ENCODE measurements at places on chromosomes 5 and 9.
A peak's percentile ranks its signal among the peaks of the same experiment; 100 is the strongest.

GRCh38 chr9:13508681-13509080, 229.2 kb upstream of the MPDZ start:
- no peak for DNase-seq

DNA sequence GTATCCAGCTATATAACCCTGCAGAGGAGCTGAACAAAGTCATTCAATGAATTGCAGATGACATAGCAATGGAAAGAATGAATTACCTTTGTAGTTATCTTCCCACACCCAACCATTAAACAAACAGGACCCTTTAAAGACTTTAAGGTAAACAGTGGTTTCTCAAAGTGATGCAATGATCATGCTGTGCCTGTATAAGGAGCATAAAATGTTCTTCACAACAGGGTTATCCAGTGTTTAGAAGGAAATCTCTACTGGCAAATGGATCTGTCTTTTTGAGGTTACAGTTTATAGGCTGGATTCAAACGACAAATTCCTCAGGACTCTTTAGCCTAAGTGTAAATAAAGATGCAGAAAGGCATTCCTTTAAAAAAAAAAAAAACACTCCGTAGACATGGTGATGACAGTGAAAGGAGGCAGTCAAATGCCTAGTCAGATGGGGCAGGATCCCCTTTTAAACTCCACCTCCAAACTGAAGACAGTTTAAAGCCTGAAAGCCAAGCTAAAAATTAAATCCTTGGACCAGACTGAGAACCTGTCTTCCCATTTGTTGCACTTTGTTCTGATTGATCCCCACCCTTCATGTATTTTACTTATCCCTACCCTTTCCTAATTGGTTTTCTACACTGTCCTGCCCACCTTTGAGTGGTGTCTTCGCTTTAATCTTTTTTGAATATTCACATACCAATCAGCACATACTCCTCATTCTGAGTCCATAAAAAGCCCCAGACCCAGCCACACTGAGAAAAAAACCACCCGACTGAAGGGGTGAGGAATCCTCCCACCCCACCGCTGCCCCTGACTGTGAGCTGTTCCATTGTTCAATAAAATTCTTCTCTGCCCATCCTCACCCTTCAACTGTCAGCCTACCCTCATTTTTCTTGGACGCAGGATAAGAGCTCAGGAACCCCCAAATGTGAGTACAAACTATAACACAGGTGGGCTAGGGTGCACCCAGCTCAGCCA, 761.3 kb upstream of the DMAC1 start:
- no peak for DNase-seq

DNA sequence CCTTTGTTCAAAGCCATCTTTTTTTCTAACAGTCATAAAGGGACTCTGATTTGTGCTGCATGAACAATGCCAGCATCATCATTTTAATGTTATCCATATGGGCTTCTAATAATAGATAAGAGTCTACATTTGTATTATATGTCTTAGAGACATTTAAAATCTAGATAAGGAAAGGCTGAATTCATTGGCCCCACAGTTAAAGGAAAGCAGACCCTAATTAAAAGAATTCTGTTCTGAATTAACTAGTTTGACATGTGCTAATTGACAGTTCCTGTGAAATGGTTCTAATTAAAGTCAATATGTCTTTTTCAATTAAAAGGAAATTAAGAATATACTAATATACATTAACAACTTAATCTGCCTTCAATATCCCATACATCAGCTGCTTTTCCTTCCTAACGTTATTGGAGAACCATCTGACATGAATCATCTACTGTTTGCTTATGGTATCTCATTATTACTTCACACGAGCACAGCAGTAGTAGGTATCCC, 104.7 kb downstream of the NR2F1-AS1 start:
- no peak for DNase-seq

DNA sequence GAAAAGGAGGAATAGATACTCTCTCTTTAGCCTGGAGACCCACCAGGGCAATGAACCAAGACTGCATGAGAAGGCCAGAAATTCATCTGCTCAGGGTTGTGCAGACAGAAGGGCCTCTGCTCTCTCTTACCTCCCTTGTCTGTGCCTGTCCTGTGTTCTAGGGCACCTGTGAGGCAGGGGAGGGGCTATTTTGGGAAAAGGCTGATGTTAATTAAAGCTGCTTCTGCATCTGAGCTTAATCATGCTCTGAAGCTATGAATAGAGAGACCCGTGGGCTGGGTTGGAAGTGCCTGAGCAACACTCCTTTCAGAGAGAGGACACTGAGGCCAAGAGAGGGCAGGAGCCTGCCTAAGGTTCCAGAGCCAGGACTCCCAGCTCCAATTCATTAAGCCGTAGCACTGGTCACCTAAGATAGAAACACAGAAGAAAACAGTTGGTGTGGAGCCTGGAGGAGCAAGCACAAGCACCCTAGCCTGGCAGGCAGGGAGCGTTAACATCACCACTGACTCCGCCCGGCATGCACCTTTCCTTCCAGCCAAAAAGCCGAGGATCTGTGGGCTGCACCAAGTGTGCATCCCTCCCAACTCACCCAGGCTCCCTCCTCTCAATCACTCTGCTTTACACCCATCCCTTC, 31.4 kb upstream of the STING1 start:
- no peak for DNase-seq

DNA sequence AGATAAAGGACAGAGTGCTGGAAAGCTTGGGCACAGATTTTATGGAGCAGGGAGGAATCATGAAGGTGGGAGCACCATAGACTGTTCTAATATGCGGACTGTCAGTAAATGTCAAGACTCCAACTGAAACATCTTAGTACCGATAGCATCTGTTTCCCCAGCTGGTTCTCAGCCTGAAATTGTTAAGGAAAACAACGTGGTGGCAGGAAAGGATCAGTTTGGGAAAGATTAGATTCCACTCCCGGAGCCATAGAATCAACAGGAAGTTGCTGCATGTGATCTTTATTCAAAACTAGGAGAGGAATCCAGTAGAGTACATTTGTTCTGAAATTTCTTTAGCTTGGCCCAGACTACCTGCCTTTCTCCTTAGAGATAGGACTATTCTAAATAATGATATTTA, 559.1 kb downstream of the CSNK1G3 start:
- DNase-seq = no peak

- no peak for DNase-seq
These were observed 595 bp upstream of the GRHPR start for GRCh38 chr9:37421914-37422288.

DNA sequence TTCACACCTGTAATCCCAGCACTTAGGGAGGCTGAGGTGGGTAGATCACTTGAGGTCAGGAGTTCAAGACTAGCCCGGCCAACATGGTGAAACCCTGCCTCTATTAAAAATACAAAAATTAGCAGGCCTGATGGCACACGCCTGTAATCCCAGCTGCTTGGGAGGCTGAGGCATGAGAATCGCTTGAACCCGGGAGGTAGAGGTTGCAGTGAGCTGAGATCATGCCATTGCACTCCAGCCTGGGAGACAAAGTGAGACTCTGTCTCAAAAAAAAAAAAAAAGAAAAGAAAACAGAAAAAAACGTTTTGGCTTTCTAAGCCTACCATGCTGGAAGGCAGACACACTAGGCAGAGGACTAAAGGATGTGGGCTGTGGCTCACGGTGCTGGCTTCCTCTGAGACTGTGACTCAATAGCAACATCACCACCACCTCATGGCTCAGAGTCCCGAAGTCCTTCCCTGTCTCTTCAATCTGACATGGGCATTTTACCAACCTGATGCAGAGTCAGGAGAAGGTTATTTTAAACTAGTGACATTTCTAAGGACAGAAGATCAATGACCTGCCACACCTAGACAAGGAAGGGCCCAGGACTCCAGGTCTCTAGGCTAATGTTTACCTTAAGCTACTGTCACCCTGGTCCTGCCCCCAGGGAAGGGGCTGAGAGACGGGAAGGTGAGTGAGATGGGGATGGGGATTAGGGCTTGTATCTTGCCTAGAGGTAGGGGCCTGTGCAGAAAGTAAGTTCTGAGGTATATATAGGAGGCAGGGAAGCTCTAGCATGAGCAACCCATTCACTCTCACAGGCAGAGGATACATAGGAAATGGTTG, 3.7 kb downstream of the ECSCR start:
- DNase-seq = no peak

DNA sequence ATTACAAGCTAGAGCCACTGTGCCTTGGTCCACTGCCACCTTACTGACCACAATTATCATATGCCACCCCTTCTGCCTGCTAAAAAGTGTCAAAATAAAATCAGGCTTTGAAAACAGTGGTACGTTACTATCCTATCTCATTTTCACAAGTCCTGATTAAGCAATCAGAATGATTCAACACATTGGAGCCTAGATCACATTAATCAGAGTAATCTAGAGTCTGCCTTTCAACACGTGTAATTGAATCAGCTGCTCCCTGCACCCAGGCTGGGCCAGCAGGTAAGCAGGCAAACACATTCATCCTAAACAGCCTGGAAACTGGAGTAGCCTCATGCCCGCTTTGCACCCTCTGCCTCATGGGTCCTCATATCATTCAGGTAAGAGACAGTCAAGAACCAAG, 186.2 kb downstream of the DCP2 start:
- DNase-seq = peak; percentile 65

- DNase-seq = peak; percentile 2
These were observed 100.9 kb downstream of the GABBR2 start for GRCh38 chr9:98607787-98608186.

DNA sequence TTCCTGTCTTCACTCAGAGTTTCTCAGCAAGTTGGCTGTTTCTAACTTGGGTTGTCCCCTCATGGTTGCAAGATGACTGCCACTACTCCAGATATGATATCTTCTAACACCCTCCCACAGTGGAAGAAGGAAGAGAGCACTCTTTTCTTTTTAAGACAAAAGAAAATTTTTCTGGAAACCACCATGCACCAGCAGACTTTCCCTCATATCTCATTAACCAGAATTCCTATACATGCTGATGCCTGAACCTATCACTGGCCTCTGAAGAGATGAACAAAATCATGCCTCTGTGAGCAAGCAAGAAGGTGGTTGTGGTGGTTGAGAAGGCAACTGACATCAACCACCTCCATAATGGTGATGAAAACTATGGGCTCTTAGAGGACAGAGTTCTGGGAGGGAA, 56.8 kb downstream of the FEM1C start:
- DNase-seq = no peak

DNA sequence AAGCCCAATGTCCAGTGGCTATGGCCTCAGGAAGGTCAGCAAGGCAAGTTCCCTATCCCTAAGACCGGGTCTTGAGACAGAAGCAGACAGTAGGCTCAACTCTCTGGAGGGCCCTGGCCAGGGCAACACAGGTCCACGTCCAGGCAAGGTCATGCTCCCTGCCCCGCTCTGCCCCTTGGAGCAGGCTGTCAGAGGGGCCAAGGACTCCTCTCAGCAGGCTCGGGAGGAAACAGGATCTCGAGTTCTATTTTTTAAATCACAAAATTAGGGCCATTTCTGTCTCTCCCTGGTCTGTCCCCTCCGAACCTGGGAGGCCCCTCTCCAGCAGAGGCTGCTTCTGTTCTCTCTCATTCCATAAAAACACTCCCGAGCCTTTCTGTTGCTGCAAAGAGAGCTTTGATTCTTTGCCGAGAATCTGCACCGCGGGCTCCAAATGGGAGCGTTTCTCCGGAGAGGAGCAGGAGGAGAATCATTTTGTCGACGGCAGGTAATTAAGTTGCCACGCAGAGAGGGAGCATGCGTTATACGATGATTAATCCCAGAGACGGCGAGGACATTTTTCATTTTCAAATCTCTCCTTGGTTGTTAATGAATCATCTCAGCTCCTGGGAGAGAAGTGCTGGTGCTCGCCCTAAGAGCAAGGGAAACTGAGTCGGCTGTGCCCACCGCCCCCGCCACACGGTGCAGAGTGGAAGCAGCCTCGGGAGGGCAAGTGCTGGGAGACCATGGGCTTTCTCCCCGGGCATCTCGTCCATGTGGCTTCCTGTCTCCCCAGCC, 24.5 kb upstream of the FCN1 start:
- no peak for DNase-seq

DNA sequence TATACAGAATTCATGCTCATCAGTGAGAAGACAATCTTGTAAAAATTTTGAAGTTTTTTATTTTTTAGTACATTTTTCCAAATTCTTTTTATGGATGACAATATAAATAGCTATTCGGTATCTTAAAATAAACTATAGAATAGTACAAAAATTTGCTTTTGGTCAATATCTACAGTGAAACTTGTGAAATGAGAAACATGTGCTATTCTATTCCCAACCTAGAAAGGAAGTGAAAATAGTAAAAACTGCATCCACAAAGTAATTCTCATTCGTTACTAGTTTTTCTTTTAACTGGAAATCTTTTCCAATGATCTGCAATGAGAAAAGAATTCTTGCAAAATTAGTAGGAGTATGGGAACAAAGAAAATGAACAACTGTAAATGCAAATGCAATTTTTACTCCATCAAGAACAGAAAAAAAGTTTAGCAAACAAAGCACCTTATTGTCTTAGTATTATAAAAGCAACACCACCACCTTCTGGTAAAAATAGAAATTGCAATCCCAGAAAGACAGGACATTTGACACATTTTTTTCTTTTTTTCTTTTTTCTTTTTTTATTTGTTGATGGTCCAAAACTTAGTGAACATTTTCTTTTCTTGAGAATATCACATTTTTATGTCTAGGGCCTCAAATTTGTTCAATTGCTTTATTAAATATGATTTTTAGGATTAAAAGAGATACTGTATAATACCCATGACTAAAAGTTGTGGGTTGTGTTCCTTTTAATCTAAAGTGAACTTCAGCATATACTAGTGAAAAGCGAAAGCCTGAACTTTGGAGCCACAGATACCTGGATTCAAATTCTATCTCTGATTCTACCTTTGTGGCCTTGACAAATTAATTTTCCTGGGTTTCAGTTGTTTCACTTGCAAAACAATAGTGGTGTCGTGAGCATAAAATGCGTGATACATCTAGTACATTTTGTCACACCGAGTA, 72.3 kb downstream of the SLCO4C1 start:
- DNase-seq = no peak

- DNase-seq = no peak
These were observed 213.4 kb upstream of the ELL2 start for GRCh38 chr5:96175090-96175489.

DNA sequence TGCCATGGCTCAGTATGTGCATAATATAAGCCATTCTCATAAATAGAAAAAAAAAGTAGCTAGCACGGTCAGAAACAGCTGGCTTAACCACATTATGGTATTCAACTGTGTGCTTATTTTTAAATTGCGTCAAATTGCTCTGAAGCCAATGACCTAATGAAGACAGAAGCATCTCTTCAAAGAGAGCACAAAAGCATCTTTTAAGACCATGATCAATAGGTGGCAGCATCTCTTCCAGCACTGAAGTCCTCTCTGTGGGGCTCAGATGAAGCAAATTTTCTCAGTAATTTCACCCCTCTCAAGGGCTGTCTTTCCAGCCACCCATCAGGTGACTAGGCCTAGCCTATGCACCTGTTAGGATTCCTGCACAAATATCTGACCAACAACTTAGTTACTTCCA, 251.4 kb downstream of the GLIS3 start:
- peak; percentile 24 for DNase-seq

GRCh38 chr5:14506140-14506538, 75.5 kb upstream of the OTULINL start:
- DNase-seq = no peak

- DNase-seq = no peak
These were observed 96.3 kb downstream of the CD180 start for GRCh38 chr5:67100301-67100700.

- DNase-seq = no peak
These were observed 43.0 kb upstream of the ELOVL7 start for GRCh38 chr5:60887096-60887495.
